Dorsolateral prefrontal cortex (tissue), 122 donors: ENCODE measurements at places on chromosomes 13 and 19. TPM values are rescaled to one million over a fixed set of nuclear protein-coding genes. Genes with fewer than 3 reads are reported as not detected.

The ZNF66 gene
- total RNA-seq: 20.0 TPM

The CFAP97D2 gene
- total RNA-seq: 1.3 TPM

The CKM gene
- total RNA-seq: not detected

The TMEM150B gene
- not detected for total RNA-seq

The PTH2 gene
- total RNA-seq: not detected

The PLVAP gene
- total RNA-seq: 1.6 TPM

The ODAD3 gene
- 2.4 TPM for total RNA-seq
